Stimulated activated effector memory CD8-positive, alpha-beta T cell treated with anti-CD3 and anti-CD28 coated beads, Interleukin-12 subunit alpha, Interleukin-12 subunit beta, amount 100 ng/mL, for 72 hours (primary cell): ENCODE measurements at places on chromosomes 7 and 10.

DNA sequence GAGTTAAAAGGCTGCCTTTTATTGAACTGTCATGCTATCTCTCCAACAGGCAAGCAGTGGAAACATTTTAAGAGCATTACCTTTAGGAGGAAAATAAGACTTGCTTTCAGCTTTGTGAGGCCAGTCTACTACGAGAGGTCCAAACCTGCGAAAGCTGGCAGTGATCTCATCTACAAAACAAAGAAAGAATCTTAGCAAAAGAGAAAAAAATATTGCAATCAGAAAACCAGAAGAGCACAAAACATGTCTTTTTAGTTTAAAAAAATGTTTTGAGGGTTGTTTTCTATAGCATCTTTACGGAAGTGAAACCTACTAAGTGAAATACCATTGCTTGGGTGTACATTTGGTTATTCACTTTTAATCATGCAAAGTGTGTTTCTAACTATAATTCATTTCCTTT, 147.9 kb downstream of the CPEB3 start:
- no peak for DNase-seq

GRCh38 chr7:74544706-74545469, 91.2 kb downstream of the GTF2IRD1 start:
- no peak for DNase-seq

DNA sequence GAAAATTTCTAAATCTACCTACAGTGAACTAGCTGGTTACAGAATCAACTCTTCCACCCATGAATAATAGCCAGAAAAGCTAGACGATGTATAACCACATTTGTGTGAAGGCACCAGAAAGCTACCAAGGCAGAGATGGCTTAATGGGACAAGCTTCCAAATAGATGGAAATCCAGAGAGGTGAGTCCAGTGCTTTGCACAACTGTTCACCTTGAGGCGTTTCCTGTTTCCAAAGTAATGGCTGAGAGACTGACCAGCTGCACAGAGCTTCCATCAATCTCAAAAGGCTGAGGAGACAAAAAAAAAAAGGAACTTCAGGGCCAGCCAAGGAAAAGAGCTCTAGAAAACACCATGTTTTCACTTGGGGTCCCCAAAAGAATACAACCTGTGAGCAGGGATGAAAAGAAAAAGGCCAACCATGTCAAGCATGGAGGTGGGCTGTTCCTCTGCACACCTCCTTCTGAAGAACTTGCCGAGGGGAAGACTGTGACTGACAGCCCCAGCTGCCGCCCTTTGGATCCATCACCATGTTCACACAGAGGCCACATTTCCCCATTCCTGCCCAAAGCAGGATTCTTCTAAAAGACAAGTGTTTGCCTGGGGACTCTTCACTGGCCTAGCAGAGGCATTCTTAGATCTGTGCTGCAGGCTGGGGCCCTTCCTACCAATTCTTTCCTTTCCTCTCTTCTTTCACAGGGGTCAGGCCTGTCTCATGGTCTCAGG, 72.9 kb downstream of the ARHGAP21 start:
- no peak for DNase-seq

GRCh38 chr10:74718208-74718607, 108.2 kb upstream of the KAT6B start:
- DNase-seq: no peak

DNA sequence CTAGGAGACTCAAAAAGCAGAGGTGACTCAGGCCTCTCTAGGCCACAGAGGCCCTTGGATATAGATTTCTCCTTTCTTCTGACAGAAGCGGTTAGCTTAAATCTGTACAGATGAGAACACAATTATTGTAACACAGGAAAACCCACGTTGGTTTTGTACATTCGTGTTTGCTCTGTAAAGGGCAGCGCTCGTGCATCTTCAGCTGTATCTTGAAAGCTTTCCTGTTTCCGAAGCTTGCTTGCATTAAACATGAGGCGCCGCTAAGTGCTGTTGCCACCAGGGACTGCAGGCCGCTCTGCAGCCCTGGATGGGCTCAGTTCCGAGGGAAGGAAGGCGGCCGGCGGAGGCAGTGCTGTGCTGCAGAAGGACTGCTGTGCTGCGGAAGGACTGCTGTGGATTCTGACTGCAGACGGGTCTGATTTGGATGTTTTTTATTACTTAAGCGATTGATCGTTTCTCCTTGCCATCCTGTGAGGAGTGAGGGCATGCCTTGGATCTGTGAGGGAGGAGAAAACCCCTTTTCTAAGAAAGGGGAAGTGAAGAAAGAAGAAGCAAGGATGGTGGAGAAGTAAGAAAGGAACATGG, 53.3 kb downstream of the FHIP2A start:
- no peak for DNase-seq

DNA sequence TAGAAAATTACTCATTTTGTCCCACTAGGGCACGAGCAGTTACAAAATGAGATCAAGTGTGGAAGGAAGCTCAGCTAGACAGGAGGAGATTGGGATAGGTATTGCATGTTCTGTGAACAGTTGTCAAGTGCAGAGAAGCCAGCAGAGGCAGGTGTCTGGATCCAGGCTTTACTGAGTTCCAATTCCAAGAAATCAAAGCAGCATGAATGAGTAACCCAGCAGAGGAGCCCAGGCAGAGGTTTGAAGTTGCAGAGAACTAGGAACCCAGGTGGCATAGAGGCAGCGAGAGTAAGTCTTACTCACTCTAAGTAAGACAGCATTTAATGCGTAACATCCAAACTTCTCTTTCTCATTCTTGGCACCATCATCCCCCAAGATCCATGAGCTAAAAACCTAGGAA, 11.8 kb downstream of the MRC1 start:
- no peak for DNase-seq

GRCh38 chr7:135508883-135509588, 866 bp downstream of the CNOT4 start:
- DNase-seq: peak; percentile 74

DNA sequence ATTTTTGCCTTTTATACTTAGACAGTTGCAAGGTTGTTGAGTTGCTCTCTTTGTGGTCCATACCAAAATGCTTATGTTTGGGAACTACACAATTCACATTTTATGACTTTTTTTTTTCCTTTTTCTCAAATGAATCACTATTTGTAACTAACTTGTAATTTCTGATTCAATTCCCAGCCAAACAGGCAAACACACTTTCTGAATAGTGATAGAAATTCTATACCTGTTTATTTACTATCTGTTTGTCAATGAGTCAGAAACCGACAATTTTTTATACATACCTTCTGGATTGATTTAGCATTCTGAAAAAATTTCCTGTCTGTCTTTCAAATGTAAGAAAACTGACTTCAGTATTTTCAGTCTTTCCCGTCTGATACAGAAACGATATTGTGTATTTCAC, 69.1 kb downstream of the MBL2 start:
- DNase-seq: no peak

DNA sequence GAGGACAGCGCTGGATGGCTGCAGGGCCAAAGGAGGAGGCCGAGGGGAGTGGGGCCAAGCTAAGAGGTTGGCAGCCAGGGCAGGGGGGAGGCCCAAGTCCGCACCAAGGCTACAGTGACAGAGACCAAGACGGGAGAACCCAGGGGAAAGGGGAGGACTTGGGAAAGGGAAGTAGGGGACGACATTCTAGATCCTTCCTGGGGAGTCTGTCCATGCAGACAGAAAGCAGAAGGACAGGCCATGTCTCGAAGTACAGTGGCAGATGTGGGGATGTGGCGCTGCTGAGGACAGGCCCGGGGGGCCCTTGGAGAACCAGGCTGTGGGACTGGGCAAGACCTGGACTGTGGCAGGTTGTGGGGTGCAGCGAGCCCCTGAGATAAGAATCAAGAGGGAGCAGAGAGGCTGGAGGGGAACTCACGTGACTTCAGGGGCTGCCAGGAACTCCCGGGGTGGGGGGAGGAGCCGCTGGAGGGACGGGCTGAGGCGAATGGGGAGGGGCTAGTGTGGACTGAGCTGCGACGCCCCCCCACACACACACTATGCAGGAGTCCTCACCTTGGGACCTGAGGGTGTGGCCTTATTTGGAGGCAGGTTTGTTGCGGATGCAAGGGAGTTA, 68.5 kb upstream of the TNRC18 start:
- no peak for DNase-seq

GRCh38 chr7:474605-475424, 44.8 kb downstream of the PDGFA start:
- DNase-seq: no peak

GRCh38 chr7:4135301-4135700, 546.8 kb upstream of the FOXK1 start:
- no peak for DNase-seq

DNA sequence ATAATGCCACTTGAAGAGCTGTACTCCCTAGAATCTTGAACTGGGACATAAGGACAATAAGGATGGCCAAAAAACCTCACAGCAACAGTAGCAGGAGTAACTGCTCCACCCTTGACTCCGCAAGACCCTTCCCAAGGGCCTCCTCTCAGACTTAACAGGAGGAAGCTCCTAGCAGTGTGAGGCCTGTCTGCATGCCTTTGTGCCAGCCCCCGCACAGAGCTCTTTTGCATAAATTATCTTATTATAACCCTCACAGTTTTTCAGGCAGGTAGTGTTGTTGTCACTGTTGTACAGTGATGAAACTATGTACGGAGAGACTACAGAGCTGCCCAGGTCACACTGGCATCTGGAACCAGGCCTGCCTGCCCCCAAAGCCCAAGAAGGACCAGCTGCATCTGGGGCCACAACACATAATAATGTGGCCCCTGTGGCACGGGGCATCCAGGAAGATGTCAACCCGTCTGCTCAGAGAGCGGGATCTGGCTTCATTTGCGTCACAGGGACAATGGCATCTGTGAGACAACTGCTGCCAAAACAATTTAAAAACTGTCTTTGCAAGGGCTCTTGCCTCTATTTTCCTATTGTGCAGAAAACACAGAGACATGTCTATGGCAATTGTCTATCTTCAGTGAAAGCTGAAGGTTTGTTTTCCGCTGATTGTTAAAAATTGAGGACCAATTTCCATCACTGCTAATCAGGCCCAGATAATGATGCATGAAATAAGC, 249.3 kb upstream of the GRB10 start:
- DNase-seq: no peak

DNA sequence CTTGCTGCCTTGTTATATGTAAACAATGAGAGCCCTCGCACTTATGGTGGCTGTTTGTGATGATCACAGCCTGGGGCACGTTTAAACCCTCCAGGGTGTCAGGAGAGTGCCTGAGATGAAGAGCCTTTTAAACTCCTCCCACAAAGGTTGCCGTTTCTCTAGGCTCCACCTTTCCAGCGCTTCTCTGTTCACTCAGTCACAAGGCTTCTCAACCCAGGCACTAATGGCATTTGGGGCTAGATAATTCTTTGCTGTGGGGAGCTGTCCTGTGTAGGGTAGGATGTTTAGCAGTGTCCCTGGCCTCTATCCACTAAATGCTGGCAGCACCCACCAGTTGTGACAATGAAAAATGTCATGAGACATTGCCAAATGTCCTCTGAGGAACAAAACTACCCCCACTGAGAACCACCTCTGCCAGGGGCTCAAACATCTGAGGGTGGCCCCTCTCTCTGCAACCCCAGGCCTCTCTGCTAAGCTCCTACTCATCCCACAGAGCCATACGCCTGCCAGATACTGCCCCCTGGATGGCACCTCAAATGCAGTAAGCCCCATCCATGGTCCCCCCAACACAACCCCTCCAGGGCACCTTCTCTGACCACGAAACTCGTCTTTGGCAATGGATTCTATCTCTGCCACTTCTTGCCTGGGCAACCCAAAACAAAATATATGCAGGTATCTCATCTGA, 144.3 kb upstream of the ZMIZ1 start:
- no peak for DNase-seq

DNA sequence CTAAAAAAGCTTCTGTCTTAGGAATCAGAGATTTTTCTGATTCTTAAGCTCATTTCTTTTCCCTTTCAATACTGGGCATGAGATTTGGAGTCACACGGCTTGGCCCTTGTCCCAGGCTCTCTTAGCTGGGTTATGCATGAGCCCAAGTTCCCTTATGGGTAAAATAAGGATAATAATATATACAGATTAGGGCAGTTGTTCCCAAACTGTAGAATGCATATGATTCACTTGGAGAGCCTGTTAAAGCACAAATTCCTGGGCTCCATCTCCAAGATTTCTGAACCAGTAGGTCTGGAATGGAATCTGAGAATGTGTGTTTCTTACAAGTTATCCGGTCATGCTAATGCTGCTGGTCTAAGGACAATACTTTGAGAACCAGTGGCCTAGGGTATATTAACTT, 154.0 kb downstream of the REEP3 start:
- no peak for DNase-seq

GRCh38 chr7:150434240-150434639, 16.2 kb upstream of the GIMAP8 start:
- DNase-seq: no peak

GRCh38 chr7:100477871-100478267, 1.1 kb downstream of the TSC22D4 start:
- DNase-seq: no peak

DNA sequence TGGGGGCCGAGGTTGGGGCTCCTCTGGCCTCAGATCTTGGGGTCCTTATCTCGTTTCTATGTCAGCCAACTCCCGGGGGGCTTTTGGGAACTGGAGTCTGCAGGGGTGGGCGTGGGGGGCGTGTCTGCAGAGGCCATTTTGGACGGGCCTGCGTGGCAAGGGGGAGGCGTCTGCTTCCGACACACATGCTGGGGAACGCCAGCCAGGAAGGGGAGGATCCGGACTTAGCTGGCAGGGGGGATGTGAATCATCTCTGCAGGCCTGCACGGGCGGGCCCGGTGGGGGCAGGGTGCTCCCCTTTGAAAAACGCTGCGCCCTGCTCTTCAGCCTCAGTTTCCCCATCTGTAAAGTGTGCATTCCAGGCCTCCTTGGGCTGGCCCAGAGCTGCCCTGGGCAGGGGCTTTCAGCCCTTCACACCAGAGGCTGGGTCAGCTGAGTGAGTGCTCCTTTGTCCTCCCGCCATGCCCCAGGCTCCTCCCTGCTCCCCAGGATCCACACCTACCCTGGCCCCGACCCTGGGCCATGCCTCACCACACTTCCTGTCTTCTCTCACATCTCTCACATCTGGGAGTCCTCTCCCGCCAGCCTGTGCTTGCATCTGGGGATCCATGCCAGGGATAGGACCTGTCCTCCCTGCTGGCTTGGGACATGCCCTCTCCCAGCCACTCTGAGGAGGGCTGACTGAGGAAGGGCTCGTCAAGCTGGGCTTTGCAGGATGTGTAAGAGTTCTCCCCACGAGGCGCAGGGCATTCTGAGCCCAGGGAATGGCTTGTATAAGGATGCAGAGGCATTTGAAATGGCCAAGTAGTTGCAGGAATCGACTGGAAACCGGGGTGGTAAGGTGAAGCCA, 172.6 kb upstream of the TNRC18 start:
- peak; percentile 52 for DNase-seq

- DNase-seq: no peak
Measured at GRCh38 chr7:1953199-1954190, 279.2 kb downstream of the MAD1L1 start.
